ENCODE measurements at places on chromosomes 3 and 15.

DNA sequence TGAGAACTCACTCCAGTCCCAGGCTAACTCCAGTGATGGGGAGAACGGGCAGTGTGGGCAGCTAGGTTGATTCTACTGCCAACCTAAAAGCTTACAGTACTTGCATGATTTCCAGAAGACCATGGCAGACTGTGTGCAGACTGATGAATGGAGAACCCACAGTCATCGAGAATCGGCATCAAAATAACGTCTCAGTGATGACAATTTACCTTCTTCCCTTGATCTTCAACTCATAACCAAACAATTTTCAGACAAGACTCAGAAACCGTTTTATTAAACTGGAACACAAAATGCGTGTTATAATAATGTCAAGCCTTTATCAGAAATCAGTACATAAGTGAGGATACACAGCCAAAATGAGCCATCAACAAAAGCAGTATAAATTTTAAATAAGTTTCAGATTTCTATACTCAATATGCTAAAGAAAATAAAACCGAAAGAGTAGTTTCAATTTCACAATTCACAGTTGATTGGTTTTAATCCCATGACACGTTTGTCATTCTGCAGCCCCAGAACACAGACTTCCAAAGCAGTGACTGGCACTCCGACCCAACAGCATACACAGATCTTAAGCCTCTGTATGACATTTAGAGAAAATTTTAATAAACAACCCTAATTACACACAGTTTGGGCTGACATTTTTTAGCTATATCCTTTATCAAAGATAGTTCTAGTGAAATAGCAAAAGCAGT lies 54.5 kb downstream of the ZMAT3 start:
- no peak for DNase-seq

GRCh38 chr3:188947401-188948280 lies 224.1 kb upstream of the TPRG1 start:
- DNase-seq = peak; percentile 82

DNA sequence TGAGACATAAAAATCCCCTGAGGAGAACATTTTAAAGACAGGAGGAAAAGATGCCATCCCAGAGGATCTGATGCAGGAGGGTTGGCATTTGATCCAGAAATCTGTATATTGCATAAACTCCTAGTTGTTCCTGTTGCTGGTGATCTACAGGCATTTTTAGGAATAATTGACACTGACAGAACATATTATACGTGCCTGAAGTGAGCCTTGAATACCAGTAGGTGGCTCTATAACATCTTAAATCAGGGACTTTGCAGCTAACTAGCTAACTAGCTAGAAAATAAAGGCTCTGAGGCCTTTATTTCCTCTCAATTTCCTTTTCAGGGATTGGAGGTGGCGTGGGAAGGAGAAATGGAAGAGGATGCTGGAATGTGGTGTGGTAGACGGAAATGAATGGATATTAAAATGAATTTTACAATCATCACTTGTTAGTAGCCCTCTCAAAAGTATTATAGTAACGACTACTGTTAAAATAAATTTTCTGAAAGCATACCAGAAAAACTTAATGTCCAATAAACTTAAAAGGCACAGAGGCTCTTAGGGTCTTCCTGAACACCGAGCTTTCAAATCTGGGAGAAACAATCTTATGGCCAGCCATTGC lies 73.8 kb upstream of the ZBED2 start:
- DNase-seq = no peak

GRCh38 chr15:101126618-101127505 lies 125.0 kb downstream of the CHSY1 start:
- peak; percentile 37 for DNase-seq

GRCh38 chr3:107263269-107264021 lies 113.8 kb upstream of the CCDC54 start:
- no peak for DNase-seq

DNA sequence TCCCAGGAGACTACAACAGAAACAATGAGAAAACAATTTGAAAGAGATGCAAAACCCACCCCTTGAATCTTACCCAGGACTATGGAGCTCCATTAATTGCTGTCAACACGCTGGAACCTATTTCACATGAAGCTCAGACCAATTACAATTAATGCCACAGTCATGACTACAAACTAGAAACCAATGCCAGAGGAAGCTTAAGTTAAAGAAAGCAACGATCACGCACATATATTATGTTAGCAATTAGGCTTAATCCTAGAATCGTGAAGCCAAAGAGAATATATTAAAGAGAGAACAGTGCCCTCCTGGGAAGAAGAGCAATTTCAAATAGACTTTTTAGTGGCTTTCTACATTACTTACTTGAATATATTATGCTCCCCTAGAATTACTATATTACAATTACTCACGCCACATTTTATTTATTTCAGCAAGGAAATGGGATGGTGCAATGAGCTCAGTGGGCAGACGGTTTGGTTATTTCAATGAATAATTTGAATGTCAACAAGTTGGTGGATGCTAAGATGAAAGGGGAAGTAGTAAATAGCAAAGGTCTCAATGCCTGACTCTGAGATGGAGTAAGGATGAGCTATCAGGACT lies 125.5 kb downstream of the GREM1 start:
- DNase-seq = no peak

- DNase-seq = no peak
Observed at GRCh38 chr3:5607581-5607980, 420.1 kb downstream of the EDEM1 start.

DNA sequence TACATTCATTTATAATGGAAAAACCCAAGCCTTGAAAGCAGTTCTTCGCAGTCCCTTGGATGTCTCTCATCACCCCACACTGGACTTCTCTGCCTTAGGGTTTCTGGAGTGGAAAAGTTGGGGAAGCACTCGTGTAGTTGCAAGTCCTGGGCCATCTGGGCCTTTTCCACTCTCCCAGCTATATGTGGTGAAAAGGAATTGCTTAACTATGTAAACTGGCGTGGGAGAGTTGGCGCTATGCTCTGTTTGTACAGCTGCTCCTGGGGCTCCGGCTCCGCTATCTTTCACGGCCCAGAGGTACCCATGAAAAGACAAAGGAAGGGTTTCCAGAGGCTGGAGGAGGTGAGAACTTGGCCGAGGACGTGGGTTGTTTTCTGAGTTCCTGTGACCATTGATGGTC lies 81.1 kb upstream of the MYZAP start:
- no peak for DNase-seq

DNA sequence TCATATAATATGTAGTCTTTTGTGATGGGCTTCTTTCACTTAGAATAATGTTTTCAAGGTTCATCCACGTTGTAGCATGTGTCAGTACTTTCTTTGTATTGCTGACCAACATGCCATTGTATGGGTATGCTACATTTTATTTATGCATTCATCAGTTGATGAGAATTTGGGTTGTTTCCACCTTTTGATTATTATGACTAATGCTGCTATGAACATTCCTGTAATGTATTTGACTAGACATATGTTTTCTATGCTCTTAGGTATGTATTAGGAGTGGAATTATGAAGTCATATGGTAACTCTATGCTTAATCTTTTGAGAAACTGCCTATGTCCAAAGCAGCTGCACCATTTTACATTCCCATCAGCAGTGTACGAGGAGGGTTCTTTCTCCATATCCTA lies 3.2 kb upstream of the PODXL2 start:
- no peak for DNase-seq

- DNase-seq = no peak
Observed at GRCh38 chr3:181610083-181610972, 101.4 kb upstream of the SOX2 start.

GRCh38 chr3:141237701-141238521 lies 6.3 kb downstream of the PXYLP1 start:
- DNase-seq = no peak

GRCh38 chr15:62393196-62393595 lies 228.1 kb upstream of the C2CD4B start:
- no peak for DNase-seq

DNA sequence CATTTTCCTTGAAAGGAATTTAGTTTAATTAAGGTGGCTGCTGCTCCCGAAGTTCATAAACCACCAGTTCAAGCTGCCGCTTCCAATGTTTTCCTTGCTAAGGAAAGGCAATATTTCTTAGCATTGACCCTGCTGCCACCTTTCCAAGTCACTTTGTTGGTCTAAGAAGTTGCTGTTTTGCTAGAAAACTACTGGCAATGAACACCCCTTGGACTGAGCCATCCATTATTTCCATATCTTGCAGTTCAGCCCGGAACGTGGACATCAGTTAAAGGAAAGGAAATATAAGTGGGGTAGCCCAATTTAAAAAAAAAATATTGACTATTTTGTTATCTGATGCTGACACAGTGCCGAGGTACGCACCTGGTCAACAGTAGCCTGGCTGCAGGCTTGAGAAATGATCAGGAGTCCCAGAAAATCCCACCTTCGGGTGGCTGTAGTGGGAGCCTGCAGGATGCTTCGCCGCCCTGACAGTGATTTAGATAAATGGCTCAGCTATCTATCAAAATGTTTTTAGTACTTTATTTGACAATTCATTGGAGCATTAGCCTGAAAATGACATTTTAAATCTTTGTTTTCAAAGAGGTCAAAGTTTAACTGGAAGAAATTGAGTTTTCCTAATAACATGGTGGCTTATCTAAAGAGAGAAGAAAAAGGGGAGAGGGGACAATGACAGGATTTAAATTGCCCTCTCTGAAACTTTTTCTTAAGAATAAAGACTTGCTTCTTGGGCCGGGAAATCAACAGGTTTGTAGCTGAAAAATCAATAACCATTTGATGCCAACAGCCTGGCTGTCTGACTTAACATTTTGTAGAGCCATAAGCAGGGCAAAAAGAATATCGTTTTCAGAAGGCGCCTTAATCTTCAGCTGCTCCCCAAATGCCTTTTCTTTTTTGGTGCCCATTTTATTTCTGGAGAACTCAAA lies 1.6 kb downstream of the RARB start:
- DNase-seq = no peak

DNA sequence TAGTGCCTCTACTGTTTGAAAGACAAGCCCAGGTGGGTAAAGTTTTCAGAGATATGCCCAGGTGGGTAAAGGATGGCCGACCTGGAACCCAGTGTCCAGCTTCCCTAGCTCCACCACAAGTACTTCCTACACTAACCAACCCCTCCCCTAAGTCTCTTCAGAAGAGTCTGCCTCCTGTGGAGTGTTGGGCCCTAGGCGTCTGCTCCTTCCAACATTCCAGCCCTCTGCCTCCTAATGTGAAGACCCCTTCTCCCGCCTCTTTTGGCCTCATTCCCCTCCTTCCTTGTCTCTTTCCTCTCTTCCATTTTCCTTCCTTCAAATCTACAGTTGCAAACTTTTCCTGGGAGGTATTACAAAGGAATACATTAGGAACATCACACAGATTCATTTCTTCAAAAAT lies 38.6 kb downstream of the CNTN3 start:
- DNase-seq = no peak

DNA sequence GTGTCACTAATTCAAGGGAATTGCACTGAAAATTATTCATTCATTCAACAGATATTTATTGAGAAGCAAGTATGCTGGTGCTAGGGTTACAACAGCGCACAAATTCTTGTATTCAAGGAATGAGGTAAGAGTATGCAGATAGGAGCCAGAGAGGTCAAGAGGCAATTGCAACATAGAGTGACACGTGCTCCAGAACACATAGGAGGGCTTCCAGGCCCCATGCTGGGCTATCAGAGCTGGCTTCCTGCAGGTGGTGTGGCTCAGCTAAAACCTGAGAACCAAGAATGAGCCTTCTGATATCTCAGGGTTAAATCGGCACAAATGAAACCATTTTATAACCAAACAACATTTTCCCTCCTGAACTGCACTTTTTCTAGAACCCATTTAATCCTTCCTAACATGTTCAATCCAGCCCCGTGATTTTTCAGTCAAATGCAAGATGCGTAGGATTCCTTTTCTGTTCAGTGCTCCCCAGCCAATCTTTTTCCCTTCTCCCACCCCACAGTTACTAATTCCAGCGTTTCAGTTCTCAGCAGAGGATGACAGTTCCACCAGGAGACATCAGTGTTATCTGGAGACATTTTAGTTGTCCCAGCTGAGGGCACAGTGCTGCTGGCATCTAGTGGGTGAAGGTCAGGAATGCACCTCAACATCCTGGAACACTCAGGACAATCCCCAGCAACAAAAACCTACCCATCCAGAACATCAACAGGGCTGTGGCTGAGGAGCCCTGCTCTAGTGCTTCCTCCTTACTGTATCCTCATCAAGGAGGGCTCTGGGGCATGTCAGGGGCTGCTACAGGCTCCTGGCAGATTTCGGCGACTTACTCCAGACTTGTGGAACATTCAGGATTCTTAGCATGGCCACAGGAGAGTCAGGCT lies 13.1 kb downstream of the CCR5AS start:
- no peak for DNase-seq

- no peak for DNase-seq
Observed at GRCh38 chr15:87619161-87619960, 637.2 kb downstream of the NTRK3 start.

DNA sequence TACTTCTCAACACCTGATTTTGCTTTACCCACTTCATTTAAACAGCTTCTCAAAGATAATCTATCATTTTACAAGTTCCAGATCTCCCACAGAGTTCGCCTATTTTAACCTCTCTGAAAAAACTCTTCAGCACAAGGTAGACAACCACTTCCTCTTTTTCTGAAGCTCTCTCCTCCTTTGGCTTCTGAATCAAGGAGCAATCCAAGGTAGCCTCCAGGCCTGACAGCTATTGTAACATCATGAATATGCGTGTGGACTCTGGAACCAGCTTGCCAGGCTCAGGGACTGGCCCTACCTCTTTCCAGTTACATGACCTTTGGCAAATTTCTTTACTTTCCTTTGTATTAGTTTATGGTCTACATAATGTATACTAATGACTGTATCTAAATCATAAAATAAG lies 405.9 kb upstream of the ZNF385D start:
- DNase-seq = no peak

DNA sequence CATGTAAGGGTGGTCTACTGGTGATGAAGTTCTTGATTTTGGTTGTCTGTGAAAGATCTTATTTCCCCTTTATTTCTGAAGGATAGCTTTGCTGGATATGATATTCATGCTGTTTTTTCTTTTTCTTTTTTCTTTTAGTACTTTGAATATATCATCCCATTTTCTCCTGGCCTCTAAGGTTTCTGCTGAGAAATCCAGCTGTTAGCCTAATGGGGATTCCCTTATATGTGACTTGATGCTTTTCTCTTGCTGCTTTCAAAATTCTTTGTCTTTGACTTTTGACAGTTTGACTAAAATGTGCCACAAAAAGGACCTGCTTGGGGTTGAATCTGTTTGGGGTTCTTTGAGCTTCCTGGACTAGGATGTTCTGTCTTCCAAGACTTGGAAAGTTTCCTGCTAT lies 62.6 kb downstream of the AP4E1 start:
- DNase-seq = no peak

- no peak for DNase-seq
Observed at GRCh38 chr3:147529551-147529950, 120.4 kb downstream of the ZIC1 start.

Data from WERI-Rb-1 (cell line).